Smooth muscle cell of the pulmonary artery (primary cell): ENCODE measurements at places on chromosomes 7 and 10. TPM values are rescaled to one million over a fixed set of nuclear protein-coding genes. Genes with fewer than 3 reads are reported as not detected.

The SPAM1 gene
- not detected in 2 replicates for total RNA-seq

The TEX36 gene
- total RNA-seq, result not detected in 2 replicates

The GFRA1 gene
- 0.39 and 0.43 TPM in 2 replicates for total RNA-seq

The APBB1IP gene
- total RNA-seq, result 0.13 and 0.26 TPM in 2 replicates

The PLA2G12B gene
- total RNA-seq, result not detected in 2 replicates

The PLAU gene
- 73.5 and 110 TPM in 2 replicates for total RNA-seq

The GIMAP8 gene
- total RNA-seq, result 0.07 TPM in 2 replicates

The PDE1C gene
- 52.9 and 89.5 TPM in 2 replicates for total RNA-seq

The BEND7 gene
- total RNA-seq, result 4.0 and 7.6 TPM in 2 replicates

The IFIT1B gene
- 0.03 TPM in 1 of 2 replicates, not detected in the other for total RNA-seq

The LBX1 gene
- total RNA-seq, result not detected in 2 replicates

The FGF8 gene
- not detected in 2 replicates for total RNA-seq

The CLDN4 gene
- 0.26 TPM in 2 replicates for total RNA-seq

The SPACDR gene
- 0.65 and 0.96 TPM in 2 replicates for total RNA-seq

The PLXNA4 gene
- total RNA-seq, result 16.9 and 29.5 TPM in 2 replicates

The PRRT4 gene
- 0.13 TPM in 1 of 2 replicates, not detected in the other for total RNA-seq
